Skin of body (tissue), 3 donors: ENCODE measurements at places on chromosomes 3 and 15. TPM values are rescaled to one million over a fixed set of nuclear protein-coding genes. Genes with fewer than 3 reads are reported as not detected.

DNA sequence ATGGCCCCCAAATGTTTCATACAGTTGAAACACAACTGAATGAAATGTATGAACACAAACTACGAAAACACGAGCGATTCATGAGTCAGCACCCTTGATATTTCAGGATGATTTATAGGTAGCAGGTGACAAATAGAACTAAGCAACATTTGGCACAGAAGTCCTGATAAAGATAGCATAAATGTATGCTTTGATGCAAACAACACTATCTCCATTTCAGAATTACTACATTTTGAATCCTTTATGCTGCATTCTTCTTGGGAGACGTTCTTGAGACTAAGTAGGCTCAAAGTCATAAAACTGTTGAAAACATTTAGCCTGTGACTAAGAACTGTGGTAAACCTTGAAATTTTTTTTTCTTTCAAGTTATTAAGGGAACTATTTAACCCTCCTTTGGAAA, 200.3 kb upstream of the ICE2 start:
- no peak for DNase-seq

GRCh38 chr3:28745916-28746617, 397.4 kb upstream of the AZI2 start:
- DNase-seq: peak; percentile 86

- DNase-seq: no peak
Measured at GRCh38 chr15:67690936-67691335, 134.4 kb upstream of the SKOR1 start.

DNA sequence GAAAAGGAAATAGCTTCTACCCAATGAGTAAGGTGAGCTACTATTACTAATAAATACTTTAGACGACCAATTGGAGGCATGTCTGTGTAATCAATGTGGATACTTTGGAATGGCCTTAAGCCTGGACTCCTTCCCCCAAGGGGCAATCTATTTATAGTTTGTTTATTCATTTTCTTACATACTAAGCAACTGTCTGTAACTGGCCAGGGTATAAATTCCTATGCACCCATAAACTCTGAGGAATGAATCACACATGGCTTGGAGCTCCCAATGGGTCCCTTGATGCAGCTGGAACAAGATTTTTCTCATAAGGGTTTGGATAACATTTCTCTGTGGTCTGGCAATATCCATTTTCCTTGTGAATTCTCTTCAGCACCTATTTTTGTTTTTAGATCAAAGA, 506.8 kb downstream of the EDEM1 start:
- DNase-seq: no peak

GRCh38 chr3:127440384-127440783, 150.1 kb downstream of the TPRA1 start:
- DNase-seq: no peak

- no peak for DNase-seq
Measured at GRCh38 chr3:149536429-149536828, 61.9 kb downstream of the TM4SF4 start.

GRCh38 chr3:135216659-135217058, 421.6 kb downstream of the EPHB1 start:
- DNase-seq: no peak

GRCh38 chr3:36482256-36482655, 102.0 kb downstream of the STAC start:
- no peak for DNase-seq

- no peak for DNase-seq
Measured at GRCh38 chr15:100279446-100279845, 62.3 kb downstream of the ADAMTS17 start.

GRCh38 chr15:31471731-31472430, 145.2 kb downstream of the KLF13 start:
- peak; percentile 39 for DNase-seq

- no peak for DNase-seq
Measured at GRCh38 chr3:38573556-38573955, 75.9 kb downstream of the SCN5A start.

- DNase-seq: no peak
Measured at GRCh38 chr15:25810631-25811091, 52.5 kb downstream of the ATP10A start.

DNA sequence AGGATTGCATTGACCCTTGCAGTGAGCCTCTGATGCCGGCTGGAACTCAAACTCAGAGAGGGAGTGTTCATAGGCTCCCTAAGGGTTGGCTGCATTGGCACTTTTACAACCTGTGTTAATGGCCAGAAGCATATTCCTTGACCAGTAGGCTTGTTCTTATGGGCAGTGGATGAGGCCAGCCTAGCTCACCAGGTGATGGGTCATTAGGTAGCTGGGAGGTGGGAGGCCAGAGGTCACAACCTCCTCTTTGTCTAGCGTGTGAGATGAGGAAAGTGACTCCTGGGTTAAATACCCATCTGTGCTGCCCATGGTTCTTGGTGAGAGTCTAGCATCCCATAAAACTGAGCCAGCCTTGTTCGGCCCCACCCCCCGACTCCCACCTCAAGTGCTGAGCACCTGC, 275.7 kb upstream of the CTNNB1 start:
- DNase-seq: no peak

- DNase-seq: no peak
Measured at GRCh38 chr15:38257676-38258075, 5.0 kb downstream of the SPRED1 start.

GRCh38 chr3:192917404-192918274, at the start of gene MB21D2:
Gene MB21D2, minus strand, starts transcription at chr3:192917856. Its CDS starts 16 bp downstream, at chr3:192917840.
- peak; percentile 83 for DNase-seq

GRCh38 chr3:140629357-140630137, 48.3 kb upstream of the TRIM42 start:
- no peak for DNase-seq

GRCh38 chr3:147390589-147391569, 15.5 kb downstream of the ZIC4 start:
- no peak for DNase-seq

GRCh38 chr3:196454935-196455334, 22.7 kb upstream of the UBXN7 start:
- no peak for DNase-seq

DNA sequence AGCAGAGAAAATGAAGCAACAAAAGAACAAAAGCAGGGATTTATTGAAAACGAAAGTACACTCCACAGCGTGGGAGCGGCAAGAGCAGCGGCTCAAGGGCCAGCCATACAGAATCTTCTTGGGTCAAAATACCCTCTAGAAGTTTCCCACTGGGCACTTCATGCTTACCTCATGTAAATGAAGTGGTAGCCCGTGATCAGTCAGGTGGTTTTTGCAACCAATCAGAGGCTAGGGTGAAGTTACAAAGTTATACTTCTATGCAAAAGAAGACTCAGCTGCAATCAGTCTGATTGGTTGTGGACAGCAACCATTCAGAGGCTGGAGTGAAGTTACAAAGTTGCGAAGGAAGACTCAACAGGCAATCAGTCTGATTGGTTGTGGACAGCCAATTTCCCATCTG, 37.8 kb upstream of the TRH start:
- DNase-seq: peak; percentile 43

GRCh38 chr15:66221126-66221525, 32.4 kb downstream of the MEGF11 start:
- DNase-seq: no peak

DNA sequence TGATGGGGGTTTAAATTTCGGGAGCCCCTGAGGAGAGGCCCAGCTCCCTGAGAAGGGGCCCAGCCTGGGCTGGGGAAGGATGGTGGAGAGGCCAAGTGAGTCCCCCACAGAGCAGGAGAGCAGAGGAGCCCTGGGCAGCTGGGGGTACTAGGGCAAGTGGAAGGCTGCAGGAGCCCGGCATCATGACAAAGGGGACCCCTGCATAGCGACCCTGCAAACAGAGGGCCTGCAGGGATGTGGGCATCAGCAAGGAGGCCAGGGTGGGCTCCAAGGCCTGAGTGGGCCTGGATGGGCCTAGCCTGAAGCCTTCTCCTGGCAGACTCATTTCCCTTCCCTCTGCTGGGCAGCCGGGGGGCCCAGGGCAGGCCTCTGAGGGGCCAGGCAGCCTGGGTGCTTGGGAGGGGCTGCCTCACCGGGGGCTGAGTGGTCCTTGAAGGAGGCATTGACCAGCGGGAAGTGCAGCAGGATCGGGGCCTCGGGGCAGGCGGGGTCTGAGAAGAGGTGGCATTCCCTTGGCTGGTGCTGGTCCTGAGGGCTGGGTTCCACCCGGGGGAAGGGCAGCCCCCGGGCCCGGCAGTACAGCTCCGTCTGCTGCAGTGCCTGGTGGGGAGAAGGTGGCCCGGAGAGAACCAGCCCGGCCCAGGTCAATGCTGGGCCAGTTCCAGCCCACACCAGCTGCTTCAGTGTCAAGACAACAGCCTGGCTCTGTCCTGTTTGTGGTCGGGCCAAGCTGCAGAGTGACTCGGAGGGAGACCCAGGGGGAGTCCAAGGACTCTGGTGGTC, 24.7 kb downstream of the PLA2G4D start:
- no peak for DNase-seq

- no peak for DNase-seq
Measured at GRCh38 chr3:192700885-192701284, 26.5 kb downstream of the FGF12 start.

DNA sequence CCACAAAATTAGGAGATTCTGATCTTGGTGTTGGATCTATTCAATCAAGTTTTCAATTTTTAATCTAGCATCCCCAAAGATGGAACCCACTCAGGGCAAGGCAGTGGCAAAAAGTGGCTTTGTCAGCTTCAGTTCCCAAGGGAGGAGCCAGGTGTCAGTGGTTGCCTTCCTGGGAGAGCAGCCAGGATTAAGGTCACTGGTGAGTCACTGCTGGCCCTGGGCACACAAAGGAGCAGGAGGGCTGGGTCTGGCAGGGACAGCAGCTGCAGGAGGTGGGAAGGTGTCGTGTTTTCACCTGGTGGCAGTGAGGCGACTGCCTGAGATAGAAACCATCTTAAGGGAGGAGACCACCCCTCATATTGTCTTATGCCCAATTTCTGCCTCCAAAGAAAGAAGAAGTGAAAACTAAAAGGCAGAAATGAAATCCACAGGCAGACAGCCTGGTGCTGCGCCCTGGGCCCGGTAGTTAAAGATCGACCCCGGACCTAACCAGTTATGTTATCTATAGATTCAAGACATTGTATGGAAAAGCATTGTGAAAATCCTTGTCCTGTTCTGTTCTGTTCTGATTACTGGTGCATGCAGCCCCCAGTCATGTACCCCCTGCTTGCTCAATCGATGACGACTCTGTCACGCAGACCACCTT, 5.9 kb upstream of the KLHL25 start:
- DNase-seq: no peak

DNA sequence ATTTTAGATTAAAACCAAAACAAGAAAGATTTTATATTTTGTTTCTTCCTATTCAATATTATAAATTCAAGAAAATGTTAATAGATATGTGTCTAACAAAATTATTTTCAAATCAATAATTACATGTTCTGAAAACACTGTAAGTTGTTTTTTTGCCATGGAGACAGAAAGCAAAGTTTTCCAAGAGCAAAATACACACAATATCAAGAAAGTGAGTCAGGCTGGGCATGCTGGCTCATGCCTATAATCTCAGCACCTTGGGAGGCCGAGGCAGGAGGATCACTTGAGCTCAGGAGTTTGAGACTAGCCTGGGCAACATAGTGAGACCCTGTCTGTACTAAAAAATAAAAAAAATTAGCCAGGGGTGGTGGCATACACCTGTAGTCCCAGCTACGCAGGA, 71.7 kb downstream of the TTC23 start:
- DNase-seq: no peak

- no peak for DNase-seq
Measured at GRCh38 chr15:65632780-65633375, 11.1 kb downstream of the SLC24A1 start.

DNA sequence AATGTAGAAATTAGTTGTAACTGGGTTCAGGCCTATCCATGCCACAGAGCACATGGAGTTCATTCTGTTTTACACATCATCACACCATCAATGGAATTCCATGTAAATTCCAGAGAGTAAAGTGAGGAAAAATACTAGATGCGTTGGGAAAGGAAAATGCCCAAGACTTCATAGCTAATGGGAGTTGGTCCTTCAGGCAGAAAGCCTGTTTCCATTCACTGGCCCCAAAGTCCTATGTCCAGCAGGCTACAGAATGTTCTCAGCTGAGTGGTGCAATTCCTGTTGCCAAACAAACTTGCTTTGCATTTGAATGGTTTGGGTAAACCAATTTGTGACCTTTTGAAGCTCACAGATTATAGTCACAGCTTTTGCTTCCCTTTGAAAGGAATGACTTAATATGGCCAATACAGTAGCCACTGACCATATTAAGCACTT, 164.6 kb upstream of the PFN2 start:
- no peak for DNase-seq

DNA sequence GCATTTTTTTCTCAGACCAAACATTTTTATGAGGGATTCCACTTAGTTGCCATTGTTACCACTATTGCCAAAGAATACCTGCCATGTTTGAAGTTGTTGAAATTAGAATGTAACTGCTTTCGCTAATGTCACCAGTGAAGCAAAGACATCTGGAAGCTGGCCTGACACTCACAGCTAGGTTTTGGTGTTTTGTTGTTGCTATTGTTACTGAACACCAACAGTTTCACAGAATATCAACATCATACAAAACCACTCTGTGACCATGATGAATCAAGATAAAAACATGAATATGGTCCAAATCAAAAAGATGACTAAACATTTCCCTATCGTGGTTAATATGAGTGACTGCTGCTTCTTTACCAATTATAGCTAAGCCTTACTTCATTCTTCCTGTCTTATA, 6.9 kb upstream of the CFAP20DC start:
- DNase-seq: no peak

- DNase-seq: no peak
Measured at GRCh38 chr15:69375151-69375790, 38.9 kb upstream of the KIF23 start.

The TRIM42 gene
- not detected for total RNA-seq

The WDR93 gene
- 0.20 TPM for total RNA-seq

The NME9 gene
- not detected for total RNA-seq

The AMIGO3 gene
- 0.10 TPM for total RNA-seq

The NEK10 gene
- total RNA-seq: 5.0 TPM

The CCR3 gene
- 0.49 TPM for total RNA-seq

The ARPIN gene
- total RNA-seq: 14.2 TPM

The SAMD7 gene
- total RNA-seq: not detected

The CAPN3 gene
- 66.0 TPM for total RNA-seq

The COL8A1 gene
- total RNA-seq: 6.2 TPM
